Subcutaneous preadipocyte (primary cell): ENCODE measurements at places on chromosomes 7 and 10. TPM values are rescaled to one million over a fixed set of nuclear protein-coding genes. Genes with fewer than 3 reads are reported as not detected.

The SFTPA1 gene
- total RNA-seq: not detected in 2 replicates

The HERC4 gene
- 52.5 and 96.4 TPM in 2 replicates for total RNA-seq

The MYPN gene
- total RNA-seq: under 0.01 and 0.98 TPM in 2 replicates

The MBL2 gene
- not detected in 2 replicates for total RNA-seq

The AS3MT gene
- 1.2 and 1.8 TPM in 2 replicates for total RNA-seq

The CRYGN gene
- total RNA-seq: under 0.01 and 0.37 TPM in 2 replicates

The CALML5 gene
- not detected in 2 replicates for total RNA-seq

The CLCN1 gene
- not detected in 2 replicates for total RNA-seq
